Cortex of kidney (tissue), 1 donor: ENCODE measurements at places on chromosomes 6 and 20.

DNA sequence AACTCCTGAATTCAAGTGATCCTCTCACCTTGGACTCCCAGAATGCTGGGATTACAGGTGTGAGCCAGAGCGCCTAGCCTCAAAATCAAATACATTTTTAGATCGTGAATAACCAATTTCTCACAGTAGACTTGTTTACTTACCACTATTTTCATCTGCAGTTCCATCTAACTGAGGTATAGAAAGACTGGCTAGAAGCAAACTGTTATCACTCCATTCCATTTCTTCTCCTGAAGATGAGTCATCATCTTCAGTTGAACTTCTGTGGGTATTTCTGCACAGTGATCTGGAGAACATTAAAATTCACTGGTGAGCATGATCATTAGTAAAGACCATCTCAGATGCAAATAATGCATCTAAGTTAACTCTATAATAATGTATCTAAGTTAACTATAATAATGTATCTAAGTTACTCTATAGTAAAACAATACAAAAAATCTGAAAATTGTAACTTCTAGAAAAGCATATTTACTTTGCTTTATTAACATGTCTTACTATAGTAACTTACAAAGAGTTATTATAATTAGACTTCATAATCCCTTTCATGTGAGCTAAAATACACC is 105.4 kb downstream of the REV3L start:
- DNase-seq, result no peak

DNA sequence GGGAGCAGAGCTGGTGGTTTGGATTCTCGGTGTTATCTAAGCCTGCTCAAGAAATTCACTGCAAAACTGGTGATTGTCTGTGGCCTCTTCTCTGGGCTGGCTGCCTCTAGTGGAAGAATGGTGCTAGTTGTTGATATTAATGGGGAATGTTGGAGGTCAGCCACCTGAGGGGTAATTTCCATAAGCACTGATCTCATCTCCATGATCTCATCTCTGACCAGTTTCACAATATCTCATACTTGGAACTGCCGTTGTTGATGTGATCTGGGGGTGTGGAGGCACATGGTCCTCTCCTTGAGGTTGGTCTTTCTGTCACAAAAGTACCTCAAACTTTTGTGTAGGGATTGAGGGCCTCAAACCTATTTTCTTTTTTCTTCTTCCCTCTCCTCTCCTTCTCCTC is 102.6 kb downstream of the CD109 start:
- no peak for DNase-seq

DNA sequence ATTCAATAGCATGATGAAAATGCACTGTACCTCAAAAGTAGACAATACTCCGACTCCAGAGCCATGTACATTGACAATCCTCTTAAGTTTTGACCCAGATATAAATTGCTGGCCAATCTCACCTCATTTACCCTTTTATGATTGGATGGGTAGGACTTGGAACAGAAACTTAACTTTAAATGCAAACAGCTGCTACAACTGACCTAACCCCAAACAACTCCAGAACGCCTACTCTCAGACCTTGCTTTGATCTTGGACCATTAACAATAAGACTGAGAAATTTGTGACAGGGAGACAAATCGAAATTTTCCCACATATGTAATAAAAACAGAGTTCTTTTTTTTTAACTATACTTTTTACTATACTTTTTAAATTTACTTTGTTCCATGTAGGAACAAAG is 200.5 kb upstream of the MCHR2 start:
- DNase-seq, result no peak

GRCh38 chr20:60480950-60481742 is 522.9 kb downstream of the CDH26 start:
- DNase-seq, result no peak

DNA sequence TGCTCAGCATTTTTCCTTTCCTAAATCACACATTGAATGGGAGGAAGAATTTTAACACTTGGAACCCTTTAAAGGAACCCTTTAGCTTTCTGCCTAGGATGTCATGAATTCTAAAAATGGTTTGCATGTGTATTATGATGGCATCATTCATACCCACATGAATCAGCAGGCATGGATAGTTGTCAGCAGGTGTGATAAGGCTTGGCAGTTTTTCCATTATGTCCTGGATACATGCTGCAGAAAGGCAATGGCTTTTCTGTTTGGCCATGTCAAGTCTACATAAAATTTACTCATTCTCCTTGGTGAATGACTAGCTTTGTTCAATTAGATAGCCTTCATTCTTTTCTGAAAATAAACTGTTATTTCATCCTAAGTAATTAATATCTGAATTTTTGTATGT is 353.7 kb downstream of the GRIK2 start:
- no peak for DNase-seq
